ENCODE measurements at places on chromosomes 11 and 22.
A peak's percentile ranks its signal among the peaks of the same experiment; 100 is the strongest.

DNA sequence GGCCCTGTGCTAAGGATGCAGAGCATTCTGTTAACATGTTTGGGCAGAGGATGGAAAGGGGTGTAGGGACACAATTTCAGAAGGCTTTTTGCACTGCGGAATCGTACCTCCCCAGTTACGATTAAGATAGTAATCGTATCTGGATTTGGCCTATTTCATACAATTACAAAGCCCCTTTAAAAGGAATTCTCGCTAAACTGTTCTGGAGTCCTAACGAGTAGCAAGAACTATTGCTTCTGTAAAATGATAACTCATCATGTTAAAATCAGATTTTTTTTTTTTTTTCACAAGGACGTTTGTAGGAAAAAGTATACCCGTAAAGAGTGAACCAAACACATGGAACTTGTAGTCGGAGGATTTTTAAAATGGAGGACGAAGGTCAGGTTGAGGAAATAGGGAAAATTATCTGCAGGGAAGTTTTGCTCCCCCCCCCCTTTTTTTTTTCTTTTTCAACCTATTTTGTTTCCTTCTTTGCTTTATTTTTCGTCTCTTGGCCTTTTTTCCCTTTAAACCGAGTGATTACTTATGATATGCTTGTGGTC, 934 bp downstream of the HSD17B12 start:
- no peak for DNase-seq

- DNase-seq = no peak
These were observed 195.2 kb downstream of the NAV2 start for GRCh38 chr11:19907839-19908238.

DNA sequence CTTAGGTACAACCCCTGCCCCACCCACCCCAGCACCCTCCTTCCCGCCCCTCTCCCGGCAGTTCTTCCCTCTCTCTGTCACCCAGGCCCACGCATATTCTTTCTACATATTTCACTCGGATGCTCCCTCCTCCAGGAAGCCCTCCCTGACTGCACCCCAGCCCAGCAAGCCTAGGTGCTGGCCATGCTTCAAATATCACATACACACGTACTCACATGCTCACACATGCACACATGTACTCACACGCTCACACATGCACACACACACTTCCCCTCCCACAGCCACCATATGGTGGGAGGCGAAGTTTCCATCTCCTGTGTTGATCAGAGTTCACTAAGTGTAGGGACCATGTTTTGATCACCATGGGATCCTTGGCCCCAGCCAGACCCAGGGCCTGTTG, 90.4 kb downstream of the WNT7B start:
- no peak for DNase-seq

- DNase-seq = no peak
These were observed 21.2 kb downstream of the PTPRJ start for GRCh38 chr11:48001438-48002021.

GRCh38 chr11:68146010-68146540, 24.9 kb upstream of the CHKA start:
- no peak for DNase-seq

- peak; percentile 43 for DNase-seq
These were observed 1.7 kb downstream of the RASL10A start for GRCh38 chr22:29313576-29314466.

DNA sequence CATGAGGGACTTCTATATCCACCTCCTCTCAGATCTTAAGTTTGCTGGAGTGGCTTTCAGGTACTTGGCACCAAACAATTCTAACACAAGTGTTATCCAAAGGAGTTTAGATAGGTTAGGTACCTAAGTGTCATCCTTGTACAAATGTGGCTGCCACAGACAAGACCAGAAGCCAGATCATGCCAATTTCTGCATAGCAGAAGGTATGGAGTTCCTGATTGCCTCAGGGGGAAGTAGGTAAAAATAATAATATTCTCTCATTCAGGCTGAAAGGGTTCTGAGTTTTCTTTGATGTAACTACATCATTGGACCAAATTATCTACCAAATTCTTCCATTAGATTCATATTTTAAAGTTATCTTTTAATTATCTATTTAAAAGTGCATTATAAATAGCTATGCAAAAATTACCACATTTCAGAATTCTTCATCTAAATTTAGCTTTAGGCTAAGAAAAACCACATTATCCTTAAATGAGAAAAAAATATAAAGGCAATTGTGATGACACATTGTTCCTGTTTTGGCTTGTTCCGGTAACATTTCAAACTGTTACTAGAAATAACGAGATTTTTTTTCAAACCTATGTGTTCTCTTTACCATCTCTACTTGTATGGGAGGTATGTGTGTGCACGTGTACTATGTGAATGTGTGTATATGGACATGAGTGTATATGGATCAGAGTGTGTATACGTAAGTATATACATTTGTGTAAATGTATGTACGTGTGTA, 66.2 kb upstream of the POU2AF2 start:
- no peak for DNase-seq

- DNase-seq = no peak
These were observed 31.2 kb upstream of the B3GAT1 start for GRCh38 chr11:134443246-134443645.

- DNase-seq = no peak
These were observed 1.1 kb downstream of the TRIM22 start for GRCh38 chr11:5690736-5691135.

GRCh38 chr11:512761-513595, 5.9 kb upstream of the RNH1 start:
- DNase-seq = no peak

GRCh38 chr11:114159802-114160632, 100.5 kb downstream of the ZBTB16 start:
- peak; percentile 98 for DNase-seq

DNA sequence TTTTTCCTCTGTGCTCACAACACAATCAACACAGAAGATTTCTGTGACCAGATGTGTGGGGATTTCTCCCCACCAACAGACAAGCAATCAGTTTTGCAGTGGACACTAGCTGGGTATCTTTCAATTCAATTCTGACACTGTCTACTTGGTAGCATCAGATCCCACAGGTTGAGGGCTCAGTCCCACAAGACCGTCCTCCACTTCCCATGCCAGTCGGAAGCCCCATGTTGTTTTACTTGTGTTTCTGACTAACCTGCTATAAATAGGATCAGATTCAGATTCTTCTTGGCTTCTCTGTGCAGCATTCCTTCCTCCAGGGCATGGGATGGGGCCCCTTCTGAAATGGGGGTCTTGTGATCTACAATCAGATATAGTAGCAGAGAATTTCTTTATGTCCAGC, 19.6 kb downstream of the ACER3 start:
- DNase-seq = no peak

DNA sequence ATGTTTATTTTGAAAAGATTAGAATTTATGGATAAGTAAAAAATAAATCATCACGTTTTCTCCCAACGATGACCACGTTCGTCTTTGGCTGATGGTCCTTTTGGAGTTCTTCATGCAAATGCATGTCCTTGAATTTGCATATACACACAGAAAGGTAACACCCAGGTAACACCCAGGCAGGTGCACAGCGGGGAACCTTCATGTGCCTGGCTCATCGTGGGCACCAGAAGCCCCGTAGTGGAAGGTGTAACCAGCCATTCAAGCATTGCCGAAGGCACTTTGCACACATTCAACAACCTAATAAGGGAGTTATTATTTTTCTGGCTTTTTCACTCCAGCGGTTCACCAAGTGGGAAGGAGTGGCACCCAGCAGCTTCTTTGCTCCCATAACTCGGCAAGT, 404.6 kb downstream of the TBC1D22A start:
- DNase-seq = no peak

DNA sequence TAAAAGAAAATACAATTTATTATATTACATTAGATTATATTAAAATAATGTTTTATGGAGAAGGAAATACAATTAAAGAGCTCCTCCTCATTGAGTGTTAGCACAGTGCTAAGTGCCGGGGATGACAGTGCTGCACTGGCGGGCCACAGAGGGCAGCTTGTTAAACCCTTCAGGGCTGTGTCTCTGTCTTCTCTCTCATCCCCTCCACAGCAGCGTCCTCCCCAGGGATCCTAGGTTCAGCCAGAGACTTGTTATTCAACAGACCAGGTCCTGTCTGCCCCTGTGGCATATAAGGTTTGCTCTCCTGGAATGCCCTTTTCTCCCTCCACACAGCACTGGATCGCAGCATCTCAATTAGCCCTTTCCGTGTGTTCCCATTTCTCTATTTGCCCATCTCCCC, 14.2 kb downstream of the THYN1 start:
- DNase-seq = no peak

DNA sequence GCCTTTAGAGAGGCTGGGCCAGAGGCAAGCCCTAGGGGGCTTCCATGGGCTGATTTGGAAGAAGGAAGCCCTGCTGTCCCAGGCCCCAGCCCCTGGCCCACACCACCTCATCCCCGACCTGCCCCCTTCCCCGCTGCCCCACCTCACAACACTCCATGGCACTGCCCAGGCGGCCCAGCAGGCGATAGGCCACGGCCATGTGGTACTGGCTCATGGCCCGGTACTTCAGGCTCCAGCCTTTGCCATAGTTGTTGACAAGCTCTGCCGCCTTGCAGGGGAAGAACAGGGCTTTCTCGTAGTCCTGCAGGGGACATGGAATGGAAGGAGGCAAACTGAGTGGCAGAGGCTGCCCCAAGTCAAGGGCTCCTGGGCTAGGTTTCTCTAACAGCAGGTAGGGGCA, 6.4 kb downstream of the RAPSN start:
- no peak for DNase-seq

- peak; percentile 62 for DNase-seq
These were observed 172.0 kb upstream of the CADM1 start for GRCh38 chr11:115676206-115676605.

- DNase-seq = no peak
These were observed 87.5 kb downstream of the TP53I11 start for GRCh38 chr11:44863231-44863630.

GRCh38 chr11:86442827-86443226, 68.1 kb downstream of the CCDC81 start:
- no peak for DNase-seq

DNA sequence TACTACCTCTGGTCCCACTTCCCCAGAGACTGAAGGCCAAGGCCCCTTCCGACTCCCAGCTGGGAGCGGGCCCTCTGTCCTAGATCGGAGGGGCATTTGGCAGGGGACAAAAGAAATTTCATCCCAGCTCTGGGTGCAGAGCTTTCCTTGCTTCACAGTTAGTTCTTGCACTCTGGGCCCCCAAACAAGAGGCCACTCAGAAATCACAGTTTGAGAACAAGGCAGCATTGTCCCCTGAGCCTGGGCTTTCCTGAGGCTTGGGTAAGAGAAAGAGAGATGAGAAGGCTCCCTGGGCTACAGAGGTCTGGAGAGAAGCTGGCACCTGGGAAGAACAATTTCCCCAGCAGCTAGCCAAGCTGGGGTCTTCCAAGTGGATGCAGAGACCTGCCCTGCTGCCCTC, 71.8 kb upstream of the NCAM1 start:
- no peak for DNase-seq

DNA sequence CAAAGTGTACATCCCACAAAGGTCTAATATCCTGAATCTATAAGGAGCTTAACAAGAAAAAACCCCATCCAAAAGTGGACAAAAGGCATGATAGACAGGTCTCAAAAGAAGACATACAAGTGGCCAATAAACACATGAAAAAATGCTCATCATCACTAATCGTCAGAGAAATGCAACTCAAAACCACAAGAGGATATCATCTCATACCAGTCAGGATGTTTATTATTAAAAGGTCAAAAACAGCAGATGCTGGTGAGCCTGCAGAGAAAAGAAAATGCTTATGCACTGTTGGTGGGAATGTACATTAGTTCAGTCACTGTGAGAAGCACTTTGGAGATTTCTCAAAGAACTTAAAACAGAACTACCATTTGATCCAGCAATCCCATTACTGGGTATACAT, 12.7 kb downstream of the LGALS12 start:
- no peak for DNase-seq

- no peak for DNase-seq
These were observed 64.6 kb downstream of the OTOG start for GRCh38 chr11:17611503-17612220.

DNA sequence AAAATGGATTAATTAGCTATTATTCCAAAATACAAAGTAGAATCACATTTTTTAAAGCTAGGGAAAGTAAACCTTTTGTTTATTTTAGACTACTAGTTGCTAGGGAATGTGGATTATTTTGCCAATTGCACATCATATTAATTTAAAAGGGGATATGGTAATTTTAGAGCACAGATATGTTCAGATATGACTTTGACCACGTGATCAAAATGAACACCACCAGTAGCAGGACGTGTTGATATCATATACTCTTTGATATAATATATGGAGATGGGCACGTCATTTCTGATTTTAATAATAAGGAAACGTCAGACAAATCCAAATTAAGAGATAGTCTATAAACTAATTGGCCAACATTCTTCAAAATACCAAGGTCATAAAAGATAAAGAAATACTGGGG, 1188.3 kb upstream of the CNTN5 start:
- no peak for DNase-seq

DNA sequence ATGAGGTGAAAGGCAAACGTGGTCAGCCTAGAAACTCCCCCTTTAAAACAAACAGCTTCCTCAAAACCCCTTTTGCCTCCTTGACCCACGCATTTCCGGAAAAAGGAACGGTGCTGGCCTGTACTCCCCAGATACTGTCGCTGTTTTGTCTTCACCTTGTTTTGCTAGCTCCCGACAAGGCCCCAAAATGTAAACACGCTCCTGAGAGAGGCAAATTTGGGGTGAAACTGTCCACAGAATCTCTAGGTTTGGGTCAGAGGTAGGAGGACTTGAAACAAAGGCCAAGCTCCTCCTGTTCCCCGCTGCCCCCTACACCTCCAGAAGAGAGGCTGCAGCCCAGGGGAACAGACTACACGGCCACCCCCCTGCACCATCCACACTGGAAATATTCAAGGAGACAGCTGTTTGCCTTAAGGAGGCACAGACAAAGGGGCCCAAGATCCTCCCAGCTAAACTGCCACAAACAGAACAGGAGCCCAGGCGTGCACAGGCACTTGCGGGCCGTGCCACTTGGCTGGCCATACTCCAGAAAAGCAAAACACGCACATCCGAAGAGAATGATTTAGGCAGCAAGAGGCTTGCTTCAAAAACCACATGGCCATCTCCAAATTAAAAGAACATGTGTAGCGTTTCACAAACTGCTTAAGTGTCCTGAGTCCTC, 160.5 kb upstream of the GRK3 start:
- DNase-seq = peak; percentile 80

GRCh38 chr11:10653261-10653660, 40.3 kb downstream of the IRAG1 start:
- no peak for DNase-seq

DNA sequence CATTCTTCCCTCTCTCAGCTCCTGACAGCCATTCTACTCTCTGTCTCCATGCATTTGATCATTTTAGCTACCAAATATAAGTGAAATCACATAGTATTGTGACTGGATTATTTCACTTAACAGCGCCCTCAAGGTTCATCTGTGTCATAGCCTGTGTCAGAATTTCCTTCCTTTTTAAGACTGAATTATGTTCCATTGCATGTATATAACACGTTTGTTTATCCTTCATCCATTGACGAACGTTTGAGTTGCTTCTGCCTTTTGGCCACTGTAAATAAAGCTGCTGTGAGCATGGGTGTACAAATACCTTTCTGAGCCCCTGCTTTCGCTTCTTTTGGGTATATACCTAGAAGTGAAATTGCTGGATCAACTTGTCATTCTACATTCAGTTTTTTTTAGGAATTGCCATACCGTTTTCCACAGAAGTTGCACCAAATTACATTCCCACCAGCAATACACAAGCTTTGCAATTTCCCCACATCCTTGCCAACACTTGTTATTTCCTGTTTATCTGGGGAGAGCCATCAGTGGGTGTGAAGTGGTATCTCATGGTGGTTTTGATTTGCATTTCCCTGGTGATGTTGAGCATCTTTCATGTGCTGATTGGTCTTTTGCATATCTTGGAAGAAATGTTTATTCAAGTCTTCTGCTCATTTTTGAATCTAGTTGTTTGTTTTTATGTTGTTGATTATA, 17.5 kb downstream of the GLB1L2 start:
- DNase-seq = no peak

- peak; percentile 86 for DNase-seq
These were observed 21.1 kb downstream of the MACROD1 start for GRCh38 chr11:64144587-64145472.
